ENCODE measurements at places on chromosomes 2 and 18. TPM values are rescaled to one million over a fixed set of nuclear protein-coding genes. Genes with fewer than 3 reads are reported as not detected.

Gene MPP4
- 0.25 TPM for total RNA-seq

Gene CYTIP
- total RNA-seq = 2.4 TPM

Gene FAM161A
- 0.59 TPM for total RNA-seq

Gene DCDC2C
- total RNA-seq = not detected

Gene RIT2
- total RNA-seq = not detected

Gene KCNK3
- not detected for total RNA-seq

Gene IL36RN
- total RNA-seq = not detected

Gene ALK
- under 0.01 TPM for total RNA-seq

Gene ACOXL
- not detected for total RNA-seq

Gene ASXL3
- 1.3 TPM for total RNA-seq

Gene PPP4R3B
- 41.6 TPM for total RNA-seq

Gene PTCD3
- 74.6 TPM for total RNA-seq

Gene OST4
- 94.8 TPM for total RNA-seq

Gene GDF7
- total RNA-seq = 5.0 TPM

Gene CCDC138
- 5.0 TPM for total RNA-seq

Gene ST8SIA5
- 0.05 TPM for total RNA-seq

Gene CD28
- 0.50 TPM for total RNA-seq

Gene CARF
- 3.6 TPM for total RNA-seq

Gene FRZB
- total RNA-seq = 0.17 TPM

Gene LHCGR
- total RNA-seq = not detected

Gene SERPINB4
- total RNA-seq = not detected

Gene C2orf15
- total RNA-seq = 0.65 TPM

Gene RAB6C
- not detected for total RNA-seq

Gene METTL8
- total RNA-seq = 6.6 TPM

Gene OXER1
- 5.9 TPM for total RNA-seq

Gene DNER
- not detected for total RNA-seq

Gene MATN3
- 0.08 TPM for total RNA-seq

Gene FNDC4
- total RNA-seq = 51.0 TPM

Gene L3MBTL4
- 15.0 TPM for total RNA-seq

Gene NEB
- total RNA-seq = 6.4 TPM

Gene DSEL
- 4.8 TPM for total RNA-seq

Gene CFAP210
- total RNA-seq = 0.33 TPM

Gene FER1L5
- total RNA-seq = not detected

Gene DTNA
- 3.2 TPM for total RNA-seq

Gene ALLC
- total RNA-seq = 0.14 TPM

Gene ANKRD36
- 5.5 TPM for total RNA-seq

Gene ZNG1B
- total RNA-seq = 15.2 TPM

Gene GPR35
- 2.4 TPM for total RNA-seq

Gene FOXI3
- not detected for total RNA-seq

Gene ANAPC1
- total RNA-seq = 32.4 TPM
